ENCODE measurements at places on chromosomes 6 and 20.

DNA sequence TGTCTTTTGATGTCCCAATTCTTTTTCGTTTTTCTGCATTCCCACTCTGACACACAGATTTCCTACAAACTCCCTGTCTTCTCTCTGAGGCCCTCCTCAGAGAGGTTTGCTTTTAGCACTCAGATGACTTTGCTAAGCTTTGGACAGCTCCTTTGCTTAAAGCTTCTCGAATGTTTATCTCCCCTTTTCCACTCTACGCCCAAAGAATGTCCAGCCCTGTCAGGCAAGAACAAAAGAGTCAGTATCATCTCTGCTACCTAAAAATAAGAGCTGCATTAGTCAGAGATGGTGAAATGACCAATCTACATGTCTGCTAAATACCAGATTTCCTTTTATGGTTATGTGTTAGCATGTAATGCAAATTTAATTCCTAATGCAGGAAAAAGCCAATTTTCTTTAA, 56.8 kb downstream of the PREP start:
- DNase-seq = no peak

GRCh38 chr6:13256266-13257001, 71.9 kb downstream of the TBC1D7 start:
- no peak for DNase-seq

DNA sequence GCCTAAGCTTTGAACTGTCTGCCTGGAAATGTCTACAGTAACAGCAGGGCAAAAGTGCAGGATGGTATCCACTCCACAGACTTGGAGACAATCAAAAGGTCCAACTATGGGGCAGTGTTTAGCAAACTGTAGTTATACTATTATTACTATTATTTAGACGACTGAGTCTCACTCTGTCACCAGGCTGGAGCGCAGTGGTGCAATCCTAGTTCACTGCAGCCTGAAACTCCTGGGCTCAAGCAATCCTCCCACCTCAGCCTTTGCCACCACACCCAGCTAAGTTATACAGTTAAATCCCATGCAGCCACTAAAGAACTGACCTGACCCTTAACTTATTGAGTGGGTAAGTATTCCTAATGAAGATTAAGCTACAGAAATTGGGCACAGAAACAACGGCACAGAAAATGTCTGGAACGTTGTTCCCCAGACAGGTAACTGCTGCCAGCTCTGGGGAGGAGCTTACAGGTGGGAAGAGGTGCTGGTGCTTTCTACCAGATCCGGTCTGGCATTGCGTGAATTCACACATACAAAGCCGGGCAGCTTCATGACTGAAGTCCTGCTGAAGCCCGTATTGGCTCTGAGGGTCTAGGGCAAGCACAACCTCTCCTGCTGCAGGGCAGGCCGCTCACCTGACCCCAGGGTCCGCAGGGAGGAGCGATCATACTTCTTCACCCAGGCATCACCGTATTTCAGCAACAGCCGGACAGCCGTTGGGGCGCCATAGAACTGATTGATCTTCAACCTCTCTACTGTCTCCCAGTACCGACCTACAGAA, 27.0 kb upstream of the APMAP start:
- no peak for DNase-seq

- no peak for DNase-seq
Measured at GRCh38 chr6:157374889-157375443, 6.0 kb upstream of the ZDHHC14 start.

DNA sequence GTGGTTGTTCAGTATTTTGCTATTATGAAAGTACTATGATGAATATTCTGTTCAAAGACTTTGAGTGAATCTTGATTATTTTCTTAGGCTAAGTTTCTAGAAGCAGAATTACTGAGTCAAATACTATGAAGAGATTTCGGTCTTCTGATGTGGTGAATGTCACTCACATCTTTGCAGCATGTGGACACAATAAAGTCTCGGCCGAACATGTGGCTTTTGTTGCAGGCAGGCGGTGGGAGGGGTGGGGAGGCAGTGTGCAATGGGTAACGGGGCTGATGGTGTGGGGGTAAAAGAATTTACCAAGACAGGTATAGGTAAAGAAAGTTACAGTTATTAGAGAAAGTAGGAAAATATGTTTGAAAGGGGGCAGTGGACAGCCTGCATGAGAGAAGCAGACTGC, 156.4 kb upstream of the DTNBP1 start:
- DNase-seq = no peak
